ENCODE measurements at places on chromosomes 6 and 20.

GRCh38 chr20:45061244-45061643 lies 39.7 kb downstream of the KCNS1 start:
- DNase-seq: no peak

- DNase-seq: no peak
Observed at GRCh38 chr6:40552941-40553340, 34.2 kb downstream of the LRFN2 start.

GRCh38 chr6:42742116-42742894 lies 3.6 kb downstream of the TBCC start:
- DNase-seq: no peak

- peak; percentile 9 for DNase-seq
Observed at GRCh38 chr6:97885828-97886227, 602.8 kb upstream of the MMS22L start.

DNA sequence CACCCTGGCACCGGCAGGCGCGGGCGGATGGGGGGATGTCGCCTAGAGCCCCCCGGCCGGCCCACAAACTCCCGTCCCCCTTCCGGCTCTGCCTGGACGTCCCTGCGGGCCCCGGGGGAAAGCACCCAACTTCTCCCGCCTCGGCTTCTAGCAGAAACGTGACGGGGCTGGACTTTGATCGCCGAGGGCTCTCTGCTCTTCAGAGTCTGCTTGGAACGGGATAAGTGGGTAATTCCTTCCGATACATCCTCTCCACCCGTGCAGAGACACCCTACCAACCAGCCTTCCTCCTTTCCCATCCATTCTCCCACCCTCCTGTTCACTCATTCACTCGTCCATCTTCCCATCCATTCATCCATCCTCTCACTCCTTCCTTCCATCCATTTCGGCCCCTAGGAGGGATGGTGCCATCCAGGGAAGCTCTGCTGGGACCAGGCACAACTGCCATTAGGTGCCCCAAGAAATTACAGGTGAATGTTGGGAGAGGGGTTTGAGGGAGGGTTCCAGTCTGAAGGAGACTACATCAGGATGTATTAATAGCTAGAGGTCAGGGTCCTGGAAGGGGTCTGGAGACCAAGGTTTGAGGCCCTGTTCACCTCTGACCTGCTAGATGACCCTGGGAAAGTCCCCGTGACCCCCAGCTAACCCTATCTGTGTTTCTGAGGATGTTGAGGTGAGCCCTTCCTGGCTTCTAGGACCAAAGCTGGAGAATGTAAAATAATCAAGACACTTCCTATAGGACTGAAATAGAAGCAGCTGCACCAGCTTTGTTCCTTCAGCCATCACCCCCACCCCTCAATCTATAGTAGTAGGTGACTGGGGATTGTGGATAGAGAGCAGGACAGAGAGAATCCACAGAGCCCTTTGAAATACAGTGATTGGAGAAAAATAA lies 538 bp downstream of the TTLL9 start:
- no peak for DNase-seq

DNA sequence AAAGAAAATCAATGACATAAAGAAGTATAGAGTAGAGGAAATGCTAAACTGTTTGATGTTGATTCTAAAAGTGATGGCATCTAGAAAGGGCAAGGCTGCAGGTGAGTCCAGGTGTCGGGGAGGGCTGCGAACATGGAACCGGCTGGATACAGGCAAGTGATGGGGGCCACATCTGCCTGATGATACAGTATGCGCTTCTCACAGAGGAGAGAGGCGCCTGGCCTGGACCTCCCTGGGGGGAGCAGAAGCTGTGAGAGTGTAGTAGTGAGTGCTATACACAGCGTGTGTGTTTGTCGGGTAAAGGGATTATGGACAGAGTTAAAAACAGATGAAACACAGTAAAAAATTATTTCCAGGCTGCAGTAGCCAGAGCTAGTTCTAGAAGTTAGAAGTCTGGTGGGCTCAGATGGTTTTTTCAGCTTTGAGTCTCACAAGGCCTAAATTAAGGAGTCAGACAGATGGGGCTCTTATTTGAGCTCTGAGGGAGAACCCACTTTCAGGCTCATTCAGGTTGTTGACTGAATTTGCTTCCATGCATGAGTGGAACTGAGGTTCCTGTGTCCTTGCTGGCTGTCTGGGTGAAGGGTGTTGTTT lies 195.8 kb upstream of the ARG1 start:
- no peak for DNase-seq

DNA sequence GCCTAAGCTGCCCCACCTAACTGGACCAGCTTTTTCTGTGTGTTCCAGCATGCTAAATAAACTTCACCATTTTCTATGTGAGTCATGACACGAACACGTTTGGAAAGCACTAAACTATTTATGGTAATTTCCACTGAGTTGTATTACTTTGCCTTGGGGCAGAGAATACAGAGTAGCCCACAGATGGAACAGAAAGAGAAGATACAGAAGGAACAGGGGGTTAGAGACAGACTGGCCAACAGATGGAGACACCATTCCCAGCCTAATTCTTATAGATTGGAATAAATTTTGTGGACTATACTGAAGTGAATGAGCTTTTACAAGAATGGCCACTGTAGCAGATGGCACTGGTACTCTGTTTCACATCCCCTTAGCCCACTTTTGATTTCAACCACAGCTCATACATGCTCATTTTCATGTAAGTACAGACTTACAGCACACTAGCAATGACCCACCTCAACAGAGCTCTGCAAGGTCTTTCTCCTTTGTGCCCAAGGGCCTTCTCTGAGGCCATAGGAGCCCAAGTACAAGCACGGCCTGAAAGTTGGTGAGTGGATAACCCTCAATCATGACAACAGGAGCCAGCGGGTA lies 13.1 kb upstream of the NT5DC1 start:
- no peak for DNase-seq

DNA sequence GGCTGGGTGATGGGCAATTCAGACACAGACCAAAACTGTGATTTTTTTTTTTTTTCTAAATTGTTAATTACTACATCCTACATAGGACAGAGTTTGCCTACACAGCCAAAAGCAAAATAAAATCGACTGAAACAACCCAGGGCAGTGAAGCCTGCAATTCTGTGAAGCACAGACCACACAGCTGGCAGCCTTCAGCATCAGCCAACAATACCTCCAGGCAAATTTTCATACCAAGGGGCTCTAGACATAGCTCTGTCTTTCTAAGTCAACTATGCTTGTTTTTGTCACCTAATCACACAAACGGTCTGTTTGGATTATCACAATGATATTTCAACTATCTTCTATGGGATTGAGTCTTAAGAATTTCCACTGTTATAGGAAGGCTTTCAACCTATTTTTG lies 17.6 kb downstream of the RMND1 start:
- no peak for DNase-seq

DNA sequence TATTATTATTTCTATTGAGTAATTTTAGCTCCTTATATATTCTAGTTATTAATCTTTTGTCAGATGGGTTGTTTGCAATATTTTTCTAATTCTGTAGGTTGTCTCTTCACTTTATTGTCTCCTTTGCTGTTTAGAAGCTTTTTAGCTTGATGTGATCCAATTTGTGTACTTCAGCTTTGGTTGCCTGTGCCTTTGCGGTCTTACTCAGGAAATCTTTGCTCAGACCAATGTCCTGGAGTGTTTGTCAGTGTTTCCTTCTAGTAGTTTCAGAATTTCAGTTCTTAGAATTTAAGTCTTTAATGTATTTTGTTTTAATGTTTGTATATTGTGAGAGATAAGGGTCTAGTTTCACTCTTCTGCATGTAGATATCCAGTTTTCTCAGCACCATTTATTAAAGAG lies 916.0 kb upstream of the EYS start:
- no peak for DNase-seq

DNA sequence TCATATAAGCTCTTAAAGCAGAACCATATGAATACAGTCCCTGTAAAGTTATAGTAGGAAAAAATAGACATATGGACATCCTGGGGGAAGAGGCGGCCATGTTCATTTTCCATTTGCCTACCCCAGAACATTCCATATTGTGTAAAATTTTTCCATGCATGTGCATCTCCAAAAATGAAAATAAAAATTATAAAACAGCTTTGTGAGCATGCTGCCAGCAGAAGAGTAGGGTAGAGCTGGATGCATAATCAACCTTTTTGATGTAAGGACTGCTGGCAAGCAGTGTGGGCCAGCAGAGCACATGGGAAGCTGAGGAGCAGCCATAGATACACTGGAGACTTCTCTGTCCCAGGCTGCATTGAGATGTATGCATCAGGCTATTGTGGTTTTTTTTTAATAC lies 271.0 kb downstream of the KCNQ5 start:
- DNase-seq: no peak

GRCh38 chr6:127877231-127877630 lies 23.6 kb downstream of the THEMIS start:
- no peak for DNase-seq

DNA sequence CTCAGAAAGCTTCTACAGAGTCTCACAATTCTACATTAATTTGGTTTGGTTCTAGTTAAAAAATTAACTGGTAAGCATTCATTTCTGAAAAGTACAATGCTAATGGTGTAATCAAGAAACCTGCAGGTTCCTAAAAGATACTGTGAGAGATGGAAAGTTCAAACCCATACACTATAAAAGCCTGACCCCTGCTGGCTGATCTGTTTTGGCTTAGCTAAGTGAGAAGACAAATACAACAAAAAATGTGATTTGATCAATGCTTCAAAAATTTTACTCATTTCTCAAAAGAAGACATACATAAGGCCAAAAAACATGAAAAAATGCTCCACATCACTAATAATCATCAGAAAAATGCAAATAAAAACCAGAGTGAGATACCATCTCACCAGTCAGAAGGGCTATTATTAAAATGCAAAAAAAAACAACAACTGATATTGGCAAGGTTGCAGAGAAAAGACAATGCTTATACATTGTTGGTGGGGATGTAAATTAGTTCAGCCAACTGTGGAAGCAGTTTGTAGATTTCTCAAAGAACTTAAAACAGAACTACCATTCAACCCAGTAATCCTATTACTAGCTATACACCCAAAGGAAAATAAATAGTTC lies 102.8 kb downstream of the MOXD1 start:
- peak; percentile 42 for DNase-seq

DNA sequence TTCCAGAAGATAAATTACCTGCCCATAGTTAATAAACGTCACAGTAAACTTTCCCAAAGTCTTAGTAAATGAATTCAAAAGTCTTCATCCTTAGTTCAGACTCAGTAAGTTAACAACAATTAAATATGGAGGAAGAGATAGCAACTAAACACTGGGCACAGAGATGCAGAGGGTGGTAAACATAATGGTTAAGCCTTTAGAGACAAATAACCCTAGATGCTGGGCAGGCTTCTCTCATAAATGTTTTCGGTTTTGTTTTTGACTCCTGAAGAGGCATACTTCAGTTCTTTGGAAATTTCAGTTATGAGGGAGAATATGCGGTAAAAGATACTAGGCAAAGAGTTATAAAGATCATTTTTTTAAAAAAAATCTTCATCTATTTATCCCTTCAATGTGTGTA lies 369.8 kb downstream of the FRK start:
- DNase-seq: no peak

DNA sequence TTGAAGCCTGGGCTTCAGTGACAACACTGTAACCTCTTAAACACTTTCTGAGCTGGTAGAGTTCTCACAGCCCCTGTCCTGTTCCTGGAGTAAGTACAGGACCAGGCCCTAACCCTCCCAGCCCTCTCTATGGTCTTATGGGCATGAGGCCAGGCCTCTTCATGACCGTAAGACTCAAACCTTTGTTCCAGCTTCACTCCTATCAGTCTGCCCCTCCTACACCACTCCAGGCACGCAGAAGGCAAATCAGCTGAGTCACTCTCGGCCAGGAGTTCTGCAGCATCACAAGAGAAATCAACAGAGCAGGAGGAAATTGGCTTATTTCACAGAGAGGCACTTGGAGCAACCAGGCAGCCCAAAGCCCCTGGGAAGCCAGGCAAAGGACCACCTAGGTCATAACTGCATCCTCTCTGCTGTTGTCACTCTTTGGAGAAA lies 25.3 kb upstream of the CHD6 start:
- no peak for DNase-seq

GRCh38 chr20:39638731-39639130 lies 676.6 kb downstream of the DHX35 start:
- no peak for DNase-seq

- DNase-seq: no peak
Observed at GRCh38 chr6:67698534-67698933, 936.5 kb upstream of the ADGRB3 start.

DNA sequence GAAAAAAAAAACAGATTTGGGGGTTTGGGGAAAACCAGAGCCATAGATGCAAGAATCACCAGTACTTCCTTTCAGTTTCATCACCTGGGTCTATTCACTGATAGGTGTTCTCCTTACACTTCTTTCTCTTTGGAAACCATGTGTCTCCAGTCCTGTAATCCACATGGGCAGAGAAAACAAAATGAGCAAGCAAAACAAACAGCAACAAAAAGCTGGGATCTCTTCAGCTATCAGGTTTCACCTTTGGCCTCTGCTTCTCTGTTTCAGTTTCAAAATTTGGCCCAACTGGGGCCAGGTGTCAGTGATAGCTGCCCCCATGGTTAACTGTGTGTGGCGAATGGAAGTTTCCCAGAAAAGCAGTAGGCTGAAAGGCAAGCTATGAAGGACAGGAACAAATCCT lies 220.0 kb upstream of the THBS2 start:
- no peak for DNase-seq

GRCh38 chr6:53530346-53530745 lies 14.6 kb downstream of the GCLC start:
- no peak for DNase-seq

DNA sequence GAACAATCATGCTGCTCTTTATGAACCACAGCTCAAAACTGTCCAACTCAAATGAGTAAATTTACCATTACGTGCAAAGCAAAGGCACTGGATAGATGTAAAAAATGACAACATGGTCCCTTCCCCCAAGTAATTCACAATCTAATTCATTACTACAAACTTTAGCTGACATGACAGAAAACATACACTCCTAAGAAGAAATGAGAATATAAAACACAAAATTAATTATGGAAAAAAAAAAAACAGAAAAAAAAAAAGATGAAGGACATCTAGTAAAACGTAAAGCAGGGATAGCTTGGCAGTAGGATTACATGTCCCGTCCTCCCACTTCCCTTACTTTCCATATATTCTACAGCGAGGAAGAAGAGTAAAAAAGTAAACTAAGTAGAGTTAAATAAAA lies 5.7 kb downstream of the TUBE1 start:
- DNase-seq: no peak

GRCh38 chr6:31861919-31862343 lies 690 bp downstream of the NEU1 start:
- no peak for DNase-seq

GRCh38 chr6:31197559-31198305 lies 27.2 kb upstream of the POU5F1 start:
- DNase-seq: peak; percentile 51

DNA sequence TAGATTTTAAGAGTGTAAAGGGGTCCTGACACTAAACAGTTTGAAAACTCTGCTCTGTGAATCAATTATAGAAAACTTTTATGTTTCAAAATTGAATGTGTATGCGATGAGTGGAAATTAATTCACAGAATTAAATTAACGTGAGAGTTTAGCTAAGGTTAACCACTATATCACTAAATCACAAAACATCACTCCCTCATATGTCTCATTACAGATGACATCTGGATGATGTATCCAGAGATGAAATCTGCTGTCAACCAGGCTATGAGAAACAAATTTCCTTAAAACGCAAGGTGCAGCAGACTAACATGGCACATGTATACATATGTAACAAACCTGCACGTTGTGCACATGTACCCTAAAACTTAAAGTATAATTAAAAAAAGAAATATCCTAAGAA lies 27.3 kb downstream of the PRSS35 start:
- no peak for DNase-seq

All from HEK293T (cell line).